ENCODE measurements at places on chromosomes 2 and 18.

DNA sequence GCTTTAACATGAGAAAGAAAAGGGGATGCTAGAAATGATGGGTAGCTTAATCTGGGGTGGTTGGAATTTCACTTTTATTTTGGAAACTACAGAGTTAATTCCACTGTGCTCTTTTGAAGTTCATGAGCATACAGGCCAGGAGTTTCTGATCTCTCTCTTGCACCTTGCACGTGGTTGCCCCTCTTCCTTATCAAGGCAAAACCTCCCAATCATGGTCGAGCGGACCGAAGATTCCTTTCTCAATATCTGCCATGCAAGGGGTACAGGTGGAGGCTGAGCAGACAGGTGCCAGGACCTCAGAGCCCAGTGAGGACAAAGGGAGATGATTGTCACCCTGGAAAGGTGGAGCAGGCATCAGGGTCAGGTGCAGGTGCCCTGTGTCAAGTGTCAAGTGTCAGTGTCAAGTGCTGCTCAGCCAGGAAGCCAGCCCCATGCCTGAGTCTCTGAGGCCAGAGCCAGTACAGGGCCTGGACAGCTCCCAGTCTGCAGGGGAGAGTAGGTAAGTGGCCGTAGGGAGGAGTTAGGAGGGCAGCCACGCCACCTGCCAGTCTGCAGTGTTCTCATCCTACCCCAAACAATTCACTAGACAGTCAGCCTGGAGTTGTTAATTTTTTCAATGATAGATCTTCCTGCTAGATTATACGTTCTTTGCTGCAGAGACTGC lies 42.2 kb downstream of the LPIN1 start:
- DNase-seq: no peak

- DNase-seq: peak; percentile 100
These were observed at the start of gene NIFK for GRCh38 chr2:121736462-121737336. NIFK (minus strand) TSS chr2:121736875; CDS start chr2:121736850, 25 bp downstream.

DNA sequence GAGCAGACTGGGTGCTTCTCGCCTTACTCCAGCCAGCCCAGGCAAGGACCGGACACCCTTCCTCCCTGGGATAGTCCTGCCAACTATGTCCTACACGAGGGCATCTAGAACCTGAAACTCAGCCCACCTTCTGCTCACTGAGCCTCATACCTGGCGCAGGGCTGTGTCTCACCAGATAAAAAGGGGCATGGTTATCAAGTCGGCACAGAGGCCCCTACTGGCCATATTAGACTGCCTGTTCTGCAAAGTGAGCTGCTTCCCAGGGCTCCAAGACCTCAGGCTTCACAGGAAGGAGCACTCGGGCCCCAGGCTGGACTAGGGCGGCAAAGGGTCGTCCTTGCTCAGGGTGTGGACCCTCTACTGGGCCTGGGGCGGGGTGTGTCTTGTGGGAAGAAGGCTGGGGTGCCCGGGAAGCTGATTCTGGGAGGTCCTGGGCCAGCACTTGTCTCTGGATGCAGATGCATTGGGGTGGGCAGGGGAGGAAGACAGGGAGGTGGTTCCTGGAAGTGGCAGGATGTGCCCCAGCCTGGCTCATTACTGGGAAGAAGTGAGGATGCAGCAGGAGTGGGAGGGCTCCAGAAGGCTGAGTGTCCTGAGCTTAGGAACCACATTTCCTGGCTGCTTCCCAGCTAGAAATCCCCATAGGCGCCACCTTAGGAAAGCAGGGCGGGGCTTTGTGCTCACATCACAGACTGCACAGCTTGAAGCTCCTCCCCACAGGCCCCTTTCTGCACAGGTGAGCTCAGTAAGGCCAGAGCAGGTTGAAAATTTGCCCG lies 19.6 kb downstream of the EHD3 start:
- DNase-seq: no peak

DNA sequence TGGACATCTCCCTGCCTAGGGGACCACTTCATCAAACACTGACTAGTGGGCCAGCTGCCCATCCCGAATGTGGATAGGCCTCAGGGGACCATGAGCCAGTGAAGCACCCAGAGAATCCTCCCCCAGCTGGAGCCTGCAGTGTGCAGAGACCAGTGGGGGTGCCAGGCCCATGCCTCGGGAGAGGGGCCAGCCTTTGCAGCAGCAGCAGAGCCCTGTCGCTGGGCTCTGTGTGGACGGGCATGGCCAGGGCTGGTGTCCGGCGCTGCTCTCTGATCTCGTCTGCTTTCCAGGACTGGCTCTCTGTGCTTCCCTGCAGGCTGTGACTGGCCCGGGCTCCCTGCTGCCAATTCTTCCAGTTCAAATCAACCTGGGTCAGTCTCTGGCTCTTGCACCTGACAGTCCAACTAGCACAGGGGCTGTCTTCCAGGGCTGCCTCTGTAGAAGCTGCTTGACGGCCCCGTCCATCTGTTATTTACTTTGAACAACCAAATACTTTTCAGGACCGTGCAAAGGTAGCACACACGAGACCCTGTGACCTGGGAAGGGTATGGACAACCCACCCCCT lies 11.4 kb downstream of the KCNIP3 start:
- no peak for DNase-seq

- DNase-seq: no peak
These were observed 11.8 kb downstream of the ARHGAP15 start for GRCh38 chr2:143140864-143141661.

All from left forelimb (tissue), 1 donor.